A549 treated with RU486 at 1 μM for 4 hours (cell line): ENCODE measurements at places on chromosomes 2 and 18. TPM values are rescaled to one million over a fixed set of nuclear protein-coding genes. Genes with fewer than 3 reads are reported as not detected.

Gene NOSTRIN
- total RNA-seq = 1.7 to 2.3 TPM (median 2.0 TPM) in 5 replicates

Gene DSG4
- total RNA-seq = not detected in 5 replicates

Gene KCNJ13
- total RNA-seq = not detected in 5 replicates

Gene GKN1
- 0.34 to 1.2 TPM (median 0.54 TPM) in 5 replicates for total RNA-seq
